ENCODE measurements at places on chromosomes 7 and 10.

DNA sequence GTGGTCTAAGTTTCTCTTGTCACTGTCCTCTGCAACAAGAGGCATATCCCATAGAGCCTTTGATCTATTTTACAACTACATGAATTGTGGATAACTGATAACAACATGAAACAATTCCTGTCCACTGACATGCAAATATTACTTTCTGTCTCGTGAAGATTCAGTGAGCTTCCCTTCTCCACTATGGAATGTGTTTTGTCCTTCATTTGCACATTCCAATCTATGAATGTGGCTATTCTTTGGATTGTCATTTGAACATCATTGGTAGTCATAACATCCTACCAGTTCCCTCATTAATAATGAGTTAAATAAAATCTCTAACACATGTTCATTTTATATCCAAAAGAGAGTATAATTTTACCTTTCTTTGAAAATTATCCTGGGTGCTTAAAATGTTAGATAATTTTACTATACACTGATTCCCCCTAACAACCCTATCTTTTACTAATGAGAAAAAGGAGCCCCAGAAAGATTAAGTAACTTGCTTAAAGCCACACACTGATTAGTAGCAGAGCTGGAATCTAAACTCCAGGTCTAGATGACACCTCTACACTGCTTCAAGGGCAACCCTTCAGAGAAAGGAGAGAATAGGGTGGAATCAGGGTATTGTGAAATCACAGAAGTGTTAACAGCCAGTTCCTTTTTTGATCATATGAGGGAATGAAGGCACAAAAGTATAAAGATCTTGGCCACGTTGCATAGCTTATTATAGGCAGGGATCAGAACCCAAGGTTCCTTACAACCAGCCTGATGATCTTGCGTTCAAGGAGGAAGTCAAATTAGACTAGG, 39.1 kb downstream of the PDE1C start:
- DNase-seq = no peak

- no peak for DNase-seq
Measured at GRCh38 chr7:134887523-134887922, 98.8 kb upstream of the AGBL3 start.

GRCh38 chr7:125061776-125062397, 132.3 kb upstream of the POT1 start:
- no peak for DNase-seq

DNA sequence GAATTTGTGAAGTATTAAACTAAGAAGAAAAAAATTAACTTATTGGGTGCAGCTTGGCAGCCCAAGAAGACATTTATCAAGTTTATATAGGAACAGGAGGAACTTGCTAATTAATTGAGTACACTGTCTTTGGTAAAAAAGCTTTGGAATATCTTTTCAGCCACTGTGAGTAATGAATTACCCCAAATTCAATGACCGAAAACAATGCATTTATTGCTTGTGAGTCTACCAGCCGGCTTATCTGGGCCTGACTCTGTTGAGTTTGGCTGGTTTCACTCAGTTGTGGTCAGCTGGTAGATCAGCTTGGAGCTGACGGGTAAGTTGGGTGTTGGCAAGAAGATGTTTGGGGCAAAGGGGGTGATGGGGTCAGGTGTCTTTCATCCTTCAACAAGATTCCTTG, 11.6 kb downstream of the GNG11 start:
- DNase-seq = no peak

- DNase-seq = peak; percentile 90
Measured at GRCh38 chr7:74292757-74293576, 3.8 kb downstream of the CLIP2 start.

DNA sequence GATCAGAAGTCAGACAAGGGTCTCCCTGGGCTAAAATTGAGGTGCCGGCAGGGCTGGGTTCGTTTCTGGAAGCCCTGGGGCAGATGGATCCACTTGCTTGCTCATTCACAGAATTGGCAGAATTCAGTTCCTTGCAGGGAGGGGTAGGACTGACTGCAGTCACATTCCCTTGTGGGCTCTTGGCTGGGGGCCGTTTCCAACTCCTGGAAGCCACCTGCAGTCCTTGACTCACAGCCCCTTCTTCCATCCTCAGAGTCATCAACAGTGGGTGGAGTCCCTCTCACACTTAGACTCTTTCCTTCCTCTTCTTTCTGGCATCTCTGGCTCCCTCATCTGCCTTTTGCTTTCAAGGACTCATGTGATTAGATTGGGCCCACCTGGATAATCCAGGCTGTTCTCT, 54.6 kb upstream of the NANOS1 start:
- DNase-seq = no peak

DNA sequence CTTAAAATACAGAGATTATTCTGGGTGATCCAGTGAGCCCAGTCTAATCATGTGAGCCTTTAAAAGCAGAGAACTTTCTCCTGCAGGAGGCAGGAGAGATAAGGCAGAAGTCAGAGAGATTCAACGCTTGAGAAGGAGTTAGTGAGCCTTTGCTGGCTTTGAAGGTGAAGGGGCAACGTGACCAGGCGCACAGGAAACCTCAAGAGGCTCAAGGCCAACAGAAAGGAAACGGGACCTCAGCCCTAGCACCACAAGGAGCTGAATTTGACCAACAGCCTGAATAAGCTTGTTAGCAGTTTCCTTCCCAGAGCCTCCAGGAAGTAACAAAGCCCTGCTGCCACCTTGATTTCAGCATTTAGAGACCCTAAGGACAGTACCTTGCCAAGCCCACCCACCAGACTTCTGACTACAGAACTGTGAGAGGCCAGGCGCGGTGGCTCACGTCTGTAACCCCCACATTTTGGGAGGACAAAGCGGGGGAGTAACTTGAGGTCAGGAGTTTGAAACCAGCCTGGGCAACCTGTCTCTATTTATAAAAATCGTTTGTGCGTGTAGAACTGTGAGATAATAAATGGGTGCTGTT, 87.3 kb upstream of the KAT6B start:
- DNase-seq = no peak

DNA sequence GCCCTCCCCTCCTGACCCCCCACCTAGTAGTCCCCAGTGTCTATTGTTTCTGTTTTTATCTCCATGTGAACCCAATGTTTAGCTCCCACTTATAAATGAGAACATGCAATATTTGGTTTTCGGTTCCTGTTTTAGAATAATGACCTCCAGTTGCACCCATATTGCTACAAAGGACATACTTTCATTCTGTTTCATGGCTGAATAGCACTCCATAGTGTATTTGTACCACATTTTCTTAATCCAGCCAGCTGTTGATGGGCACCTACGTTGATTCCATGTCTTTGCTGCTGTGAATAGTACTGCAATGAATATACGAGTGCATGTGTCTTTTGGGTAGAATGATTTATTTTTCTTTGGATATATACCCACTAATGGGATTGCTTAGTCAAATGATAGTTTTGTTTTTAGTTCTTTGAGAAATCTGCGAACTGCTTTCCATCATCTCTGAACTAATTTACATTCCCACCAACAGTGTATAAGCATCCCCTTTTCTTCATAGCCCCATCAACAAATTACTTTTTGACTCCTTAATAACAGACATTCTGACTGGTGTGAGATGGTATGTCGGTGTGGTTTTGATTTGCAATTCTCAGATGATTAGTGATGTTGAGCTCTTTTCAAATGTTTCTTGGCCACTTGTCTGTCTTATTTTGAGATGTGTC, 128.4 kb upstream of the PHYHIPL start:
- no peak for DNase-seq

DNA sequence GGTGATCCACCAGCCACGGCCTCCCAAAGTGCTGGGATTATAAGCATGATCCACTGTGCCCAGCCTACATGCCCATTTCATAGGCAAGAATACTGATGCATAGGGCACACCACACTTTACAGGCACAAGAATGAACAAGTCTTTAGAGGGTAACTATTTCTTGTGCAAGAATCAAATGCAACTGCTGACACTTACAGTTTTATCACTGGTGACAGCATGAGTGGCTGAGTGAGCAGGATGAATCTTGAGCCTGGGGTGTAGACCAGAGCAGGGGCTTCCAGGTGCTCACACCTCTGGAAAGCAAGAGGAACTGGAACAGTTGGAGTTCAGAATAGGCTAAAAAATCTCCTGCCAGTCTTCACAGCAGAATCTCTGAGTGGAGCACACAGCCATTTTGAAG, 287.5 kb downstream of the KCNMA1 start:
- no peak for DNase-seq

DNA sequence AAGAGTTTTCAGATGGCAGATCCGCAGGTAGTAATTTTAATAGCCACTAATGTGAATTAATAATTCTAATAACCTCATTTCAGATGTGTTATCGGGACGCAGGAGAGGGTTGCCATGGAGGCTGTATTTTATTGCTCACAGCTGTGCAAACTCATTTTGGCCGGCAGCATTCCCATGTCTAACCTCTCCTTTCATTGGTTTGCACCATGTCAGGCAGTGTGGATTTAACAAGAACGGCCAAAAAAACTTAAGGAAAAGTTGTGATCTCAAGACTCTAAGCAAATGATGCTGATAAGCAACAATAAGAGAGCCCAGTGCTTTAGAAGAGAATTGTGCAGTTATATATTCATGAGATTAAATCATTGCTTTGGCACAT, 88.7 kb upstream of the NRP1 start:
- DNase-seq = no peak

DNA sequence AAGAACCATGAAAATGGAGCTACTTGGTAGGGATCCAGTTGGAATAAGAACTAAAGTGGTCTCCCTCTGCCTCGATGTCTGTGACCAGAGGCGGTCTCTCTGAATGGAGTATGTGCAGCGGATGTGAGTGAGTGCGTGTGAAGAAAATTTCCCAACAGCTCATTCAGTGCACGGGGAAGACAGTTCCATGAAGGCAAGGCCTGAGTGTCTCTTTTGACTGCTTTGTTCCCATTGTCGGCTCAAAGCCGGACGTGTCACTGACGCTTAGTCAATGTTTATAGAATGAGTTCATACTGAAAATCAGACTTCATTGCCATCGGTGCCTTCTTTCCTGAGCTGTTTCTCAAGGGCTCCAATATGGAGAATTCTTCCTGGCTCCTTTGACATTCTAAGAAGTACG, 55.3 kb upstream of the GRB10 start:
- DNase-seq = no peak

DNA sequence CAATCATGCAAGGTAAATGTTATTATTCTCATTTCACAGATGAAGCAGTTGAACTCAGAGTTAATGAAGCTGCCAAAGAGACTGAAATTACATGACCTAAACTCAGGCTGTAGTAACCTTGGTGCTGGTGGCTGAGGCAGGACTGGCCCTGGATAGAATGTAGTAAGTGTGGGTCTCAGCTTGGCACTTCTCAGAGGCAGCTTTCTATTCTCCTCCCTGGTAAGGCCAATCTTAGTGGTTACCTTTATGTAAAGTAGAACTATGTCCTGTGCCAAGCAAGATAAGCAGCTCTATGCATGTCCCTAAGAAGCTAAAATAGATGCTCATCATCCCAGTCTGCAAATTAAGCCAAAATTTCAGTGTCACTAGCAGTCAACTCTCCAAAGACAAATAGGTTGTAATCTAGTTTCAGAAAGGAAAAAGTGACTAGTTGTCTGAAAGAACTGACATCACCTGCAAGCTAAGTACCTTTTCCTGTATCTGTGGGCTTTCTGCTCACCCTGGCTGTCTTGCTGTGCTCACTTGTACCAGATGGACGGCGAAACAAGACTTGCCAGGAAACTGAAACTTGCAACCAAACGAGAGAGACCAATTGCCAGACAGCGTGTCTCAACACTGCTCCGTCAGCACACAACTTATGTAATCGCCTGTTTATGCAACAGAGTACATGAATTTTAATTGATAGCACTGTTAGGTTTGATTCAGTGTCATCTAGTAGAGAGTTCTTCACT, 43.7 kb downstream of the CH25H start:
- DNase-seq = no peak

DNA sequence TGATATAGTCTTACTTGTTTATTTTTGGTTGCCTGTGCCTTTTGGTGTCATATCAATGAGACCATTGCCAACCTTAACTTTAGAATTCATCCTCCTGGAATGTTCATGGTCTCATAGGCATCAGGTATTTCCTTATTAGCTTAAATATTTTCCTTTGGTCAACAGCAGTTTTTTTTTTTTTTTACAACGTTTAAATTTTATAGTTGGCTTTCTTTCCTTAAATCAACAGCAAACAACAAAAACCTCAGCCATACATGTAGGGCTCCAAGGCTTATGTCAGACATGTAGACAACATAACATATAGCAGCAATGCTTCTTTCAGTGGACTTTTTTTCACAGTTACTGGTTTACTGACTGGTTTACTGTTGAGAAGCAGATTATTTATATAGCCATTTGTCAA, 22.7 kb downstream of the ENTPD7 start:
- DNase-seq = no peak

- no peak for DNase-seq
Measured at GRCh38 chr7:31020652-31021051, 31.5 kb upstream of the ADCYAP1R1 start.

DNA sequence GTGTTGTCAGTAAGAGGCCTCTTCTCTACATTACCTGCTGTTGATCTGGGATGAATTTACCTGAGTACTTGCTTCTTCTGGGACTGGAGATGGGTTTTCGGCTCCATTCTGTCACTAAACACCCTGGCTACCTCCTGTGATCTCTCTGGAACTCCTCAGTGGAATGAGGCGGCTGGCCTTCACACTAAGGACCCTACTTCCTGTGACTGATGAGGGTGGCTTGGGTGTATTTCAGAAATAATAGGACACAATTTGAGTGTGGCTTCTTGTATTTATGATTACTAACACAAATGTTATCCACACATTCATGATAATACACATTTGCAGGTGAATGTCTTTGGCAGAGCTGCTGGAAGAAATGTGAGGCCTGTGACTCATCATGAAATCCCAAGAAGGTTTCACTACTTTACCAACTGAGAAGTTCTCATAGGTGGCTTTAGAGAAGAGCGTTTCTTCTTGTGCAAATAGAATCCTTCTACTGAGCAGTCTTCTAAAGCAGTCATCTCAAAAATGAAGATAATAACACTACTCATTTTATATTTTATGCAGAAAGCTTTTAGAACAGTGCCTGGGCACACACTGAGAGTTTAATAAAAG, 21.3 kb upstream of the EVX1 start:
- DNase-seq = no peak

DNA sequence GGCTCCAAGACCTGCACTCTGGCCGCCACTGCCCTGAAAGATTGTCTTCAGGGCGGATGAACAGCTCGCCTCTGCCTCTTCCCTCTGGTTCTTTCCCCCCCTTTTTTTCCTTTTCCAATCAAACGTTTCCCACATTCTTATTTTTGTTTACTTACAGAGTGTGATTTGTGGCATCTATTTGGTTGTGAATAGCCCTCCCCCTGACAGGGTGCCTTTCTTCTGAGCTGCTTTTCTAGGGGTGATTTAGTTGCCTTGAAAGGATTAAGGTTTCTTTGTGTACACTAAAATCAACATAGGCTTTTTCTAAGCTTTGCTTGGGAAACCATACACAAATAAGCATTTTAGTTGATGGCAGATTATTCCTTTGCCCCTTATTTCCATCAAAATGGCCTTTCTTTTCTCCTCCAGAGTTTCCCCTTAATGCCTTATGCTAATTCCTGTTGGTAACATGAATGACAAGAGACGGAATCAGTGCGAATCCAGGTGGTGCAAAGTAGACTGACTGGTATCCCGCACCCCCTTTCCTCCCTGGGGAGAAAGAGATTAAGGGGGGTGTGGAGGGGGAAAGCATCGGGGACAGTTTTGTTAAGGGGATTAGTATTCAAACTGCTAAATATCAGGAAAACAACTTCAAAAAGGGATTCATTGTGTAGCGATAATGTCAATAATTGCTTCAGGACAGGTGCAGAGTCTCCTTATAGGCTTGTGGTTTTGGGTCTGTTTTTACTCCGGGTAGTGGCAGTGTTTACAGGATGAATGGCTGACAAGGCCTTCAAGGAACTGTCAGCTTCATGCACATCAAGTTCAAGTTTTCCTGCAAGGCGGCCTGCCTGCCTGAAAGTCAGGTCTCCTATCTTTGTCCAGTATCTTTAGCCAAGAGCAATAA, 431.6 kb upstream of the GALNT17 start:
- no peak for DNase-seq

GRCh38 chr10:62437696-62438095, 63.5 kb downstream of the ZNF365 start:
- peak; percentile 17 for DNase-seq
